MCF 10A (cell line): ENCODE measurements at places on chromosomes 12 and 14. TPM values are rescaled to one million over a fixed set of nuclear protein-coding genes. Genes with fewer than 3 reads are reported as not detected.
A peak's percentile ranks its signal among the peaks of the same experiment; 100 is the strongest.

DNA sequence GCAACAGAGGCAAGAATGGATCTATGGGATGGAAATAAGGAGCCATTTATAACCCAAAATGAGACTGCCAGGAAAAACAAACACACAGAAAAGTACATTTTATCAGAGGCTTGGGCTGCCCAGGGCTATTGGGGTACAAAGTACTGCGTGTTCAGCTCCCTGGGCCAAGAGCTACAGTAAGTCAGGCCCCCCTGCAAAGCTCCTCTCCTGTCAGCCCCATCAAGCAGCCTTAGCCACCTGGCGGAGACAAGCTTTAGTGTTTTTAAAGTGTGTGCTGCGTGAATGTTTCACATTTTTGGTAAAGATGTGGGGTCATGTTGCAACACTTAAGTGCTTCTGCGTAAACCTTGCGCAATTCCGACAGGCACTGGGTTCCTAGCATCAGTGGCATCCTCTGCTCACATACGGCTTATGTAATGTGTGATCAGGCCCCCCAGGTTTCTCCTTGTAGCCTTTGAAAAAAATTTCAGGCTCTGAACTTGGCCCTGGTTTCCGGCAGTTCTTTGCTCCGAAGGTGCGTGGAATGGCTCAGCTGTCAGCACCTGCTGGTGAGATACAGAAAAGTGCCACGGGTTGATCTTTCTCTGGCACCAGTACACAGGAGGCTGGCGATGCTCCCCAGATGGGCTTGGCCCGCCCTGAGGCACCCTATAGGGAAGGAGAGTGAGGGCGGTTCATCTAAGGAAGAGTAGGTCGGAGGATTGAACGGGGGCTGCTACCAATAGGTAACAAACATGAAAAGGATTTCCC lies 198.7 kb upstream of the EEA1 start:
- DNase-seq: peak; percentile 96

DNA sequence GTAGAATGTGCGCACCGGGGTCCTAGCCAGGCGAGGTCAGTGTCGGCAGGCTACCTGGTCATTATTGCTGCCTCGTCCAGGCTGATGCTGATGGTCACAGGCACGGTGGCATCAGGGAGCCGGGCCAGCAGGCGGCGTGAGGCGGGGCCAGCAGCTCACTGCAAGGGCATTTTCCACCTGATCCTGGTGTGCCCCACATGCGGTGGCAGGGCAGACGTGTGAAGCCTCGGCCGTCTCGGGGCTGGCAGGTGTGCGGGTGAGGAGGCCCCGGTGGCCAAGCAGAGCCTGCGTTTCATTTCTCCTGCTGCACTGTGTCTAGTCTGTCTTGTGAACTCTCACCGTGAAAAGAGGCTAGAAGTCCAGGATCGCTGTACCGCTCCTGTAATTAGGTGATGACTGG lies 12.0 kb upstream of the AMN start:
- no peak for DNase-seq

DNA sequence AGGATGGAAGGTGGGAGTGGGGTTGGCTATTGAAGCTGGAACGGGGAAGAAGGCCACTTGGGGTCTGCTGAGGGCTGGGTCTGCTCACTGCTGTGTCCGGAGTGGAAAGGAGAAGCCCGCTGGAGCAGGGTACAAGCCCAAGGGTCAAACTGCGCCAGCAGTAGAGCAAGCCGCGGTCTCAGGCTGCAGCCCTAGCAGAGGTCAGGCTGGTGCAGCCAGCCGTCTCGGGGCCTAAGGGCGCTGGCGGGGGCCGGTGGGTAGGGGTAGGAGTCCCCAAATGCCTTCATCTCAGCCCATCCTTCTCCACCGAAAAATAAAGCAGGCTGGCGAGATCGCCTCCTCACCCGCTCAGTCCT lies 718 bp upstream of the JDP2 start:
- DNase-seq: no peak

DNA sequence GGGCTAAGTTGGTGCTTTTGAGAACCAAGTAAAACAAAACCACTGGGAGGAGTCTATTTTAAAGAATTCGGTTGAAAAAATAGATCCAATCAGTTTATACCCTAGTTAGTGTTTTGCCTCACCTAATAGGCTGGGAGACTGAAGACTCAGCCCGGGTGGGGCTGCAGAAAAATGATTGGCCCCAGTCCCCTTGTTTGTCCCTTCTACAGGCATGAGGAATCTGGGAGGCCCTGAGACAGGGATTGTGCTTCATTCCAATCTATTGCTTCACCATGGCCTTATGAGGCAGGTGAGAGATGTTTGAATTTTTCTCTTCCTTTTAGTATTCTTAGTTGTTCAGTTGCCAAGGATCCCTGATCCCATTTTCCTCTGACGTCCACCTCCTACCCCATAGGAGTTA lies 1.8 kb upstream of the RAB5B start:
- peak; percentile 80 for DNase-seq

GRCh38 chr12:116142936-116143898 lies 134.3 kb downstream of the MED13L start:
- DNase-seq: peak; percentile 55

DNA sequence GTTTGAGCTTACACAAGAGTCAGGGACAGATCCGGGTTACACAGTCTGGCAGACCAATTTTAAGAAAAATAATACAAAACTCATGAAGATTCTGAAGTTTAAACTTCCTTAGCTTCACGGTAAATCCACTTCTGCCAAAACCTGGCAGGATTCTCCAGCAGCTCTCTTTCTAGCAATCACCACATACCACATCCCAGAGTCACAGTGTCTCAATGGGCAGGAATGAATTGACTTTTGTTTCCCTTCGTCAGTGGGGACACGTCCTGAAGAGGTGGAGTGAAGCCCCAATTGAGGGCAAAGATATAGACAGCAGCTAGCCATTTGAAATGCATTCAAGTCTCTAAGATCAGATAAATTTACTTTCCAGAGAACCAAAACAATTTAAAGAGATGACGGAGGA lies 117.1 kb upstream of the ARHGAP5 start:
- DNase-seq: no peak

DNA sequence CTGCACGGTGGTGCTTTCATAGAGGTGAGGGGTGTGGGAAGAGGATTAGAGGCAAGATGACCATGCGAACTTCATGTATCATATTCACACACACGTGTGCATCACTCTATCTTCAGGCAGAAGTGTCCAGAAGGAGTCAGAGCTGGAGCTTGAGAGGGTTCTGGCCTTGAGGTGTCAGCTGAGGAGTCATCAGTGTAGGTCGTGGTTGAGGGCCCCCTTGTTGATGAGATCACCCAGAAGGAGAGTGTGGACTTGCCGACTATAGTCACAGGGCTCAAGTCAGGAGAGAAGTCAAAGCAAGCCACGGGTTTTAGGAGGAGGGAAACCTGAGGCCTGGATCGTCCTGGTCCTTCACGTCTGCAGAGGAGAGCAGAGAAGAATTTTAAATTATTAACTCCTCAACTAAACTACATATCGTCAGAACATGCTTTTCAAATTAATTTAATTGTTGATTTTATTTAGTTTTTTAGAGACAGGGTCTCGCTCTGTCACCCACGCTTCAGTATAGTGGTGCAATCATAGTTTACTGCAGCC lies 25.4 kb downstream of the EML1 start:
- DNase-seq: no peak

- no peak for DNase-seq
Observed at GRCh38 chr14:59215322-59215721, 26.9 kb downstream of the DAAM1 start.

GRCh38 chr12:120905856-120906384 lies 1.8 kb upstream of the SPPL3 start:
- DNase-seq: peak; percentile 20

DNA sequence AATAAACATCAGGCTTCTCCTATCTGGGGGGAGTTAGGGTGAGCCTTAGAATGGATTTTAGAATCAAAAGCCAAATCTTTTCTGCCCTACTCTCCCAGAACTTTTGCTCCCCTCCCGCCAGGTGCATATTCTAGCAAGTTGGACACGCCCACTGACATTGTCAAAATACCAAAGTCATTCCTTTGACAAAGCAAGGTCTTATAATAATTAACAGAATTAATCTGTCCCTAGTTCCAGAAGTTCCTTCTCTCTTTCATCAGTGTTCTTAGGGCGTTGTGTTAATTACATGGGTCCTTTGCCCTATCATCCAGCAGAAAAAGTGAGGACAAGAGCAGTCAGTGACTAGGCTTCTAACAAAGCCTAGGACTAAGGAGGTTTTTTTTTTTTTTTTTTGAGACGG lies 2.4 kb downstream of the PRR13 start:
- no peak for DNase-seq

GRCh38 chr14:43896044-43896443 lies 611.0 kb downstream of the FSCB start:
- DNase-seq: no peak

Gene ESYT1
- 111 and 123 TPM in 2 replicates for total RNA-seq

Gene ARHGAP9
- total RNA-seq: 0.69 and 1.1 TPM in 2 replicates

Gene PTPN6
- total RNA-seq: 10.3 and 13.2 TPM in 2 replicates

Gene STON2
- total RNA-seq: 20.9 and 23.5 TPM in 2 replicates

Gene HOXC9
- 5.2 and 6.0 TPM in 2 replicates for total RNA-seq

Gene EXOC3L4
- total RNA-seq: not detected in 2 replicates

Gene KRT80
- total RNA-seq: 27.4 and 52.3 TPM in 2 replicates

Gene IL31
- not detected in 2 replicates for total RNA-seq

Gene RAB2B
- 22.8 and 23.3 TPM in 2 replicates for total RNA-seq
